ENCODE measurements at places on chromosomes 16 and 17.
A peak's percentile ranks its signal among the peaks of the same experiment; 100 is the strongest.

DNA sequence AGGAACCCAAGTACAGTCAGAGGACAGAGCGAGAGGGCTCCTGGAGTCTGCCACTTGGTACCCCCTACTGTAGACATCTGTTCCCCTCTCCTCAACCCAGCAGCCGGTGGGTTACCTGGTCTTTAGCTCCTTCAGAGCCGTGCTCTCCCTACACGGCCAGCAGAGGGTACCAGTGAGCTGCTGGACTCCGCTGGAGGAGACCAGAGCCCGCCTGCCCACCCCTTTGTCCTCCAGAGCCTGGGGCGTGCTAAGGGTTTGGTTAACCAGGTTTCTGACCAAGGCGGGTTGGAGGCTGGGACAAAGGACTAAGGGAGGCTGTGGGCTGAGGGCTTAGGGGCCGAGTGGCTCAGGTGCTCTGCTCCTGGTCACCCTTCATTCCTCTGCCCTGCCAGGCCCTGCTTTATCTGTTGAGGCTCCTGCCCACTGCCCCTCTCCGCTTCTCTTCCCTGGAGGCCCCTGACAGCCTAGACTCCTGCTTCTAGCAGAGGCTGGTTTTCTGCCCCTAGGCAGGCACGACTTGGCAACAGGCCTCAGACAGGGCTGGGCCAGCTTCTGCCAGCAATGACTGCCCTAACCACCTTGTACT, 2.7 kb upstream of the HSD11B2 start:
- DNase-seq = peak; percentile 89

DNA sequence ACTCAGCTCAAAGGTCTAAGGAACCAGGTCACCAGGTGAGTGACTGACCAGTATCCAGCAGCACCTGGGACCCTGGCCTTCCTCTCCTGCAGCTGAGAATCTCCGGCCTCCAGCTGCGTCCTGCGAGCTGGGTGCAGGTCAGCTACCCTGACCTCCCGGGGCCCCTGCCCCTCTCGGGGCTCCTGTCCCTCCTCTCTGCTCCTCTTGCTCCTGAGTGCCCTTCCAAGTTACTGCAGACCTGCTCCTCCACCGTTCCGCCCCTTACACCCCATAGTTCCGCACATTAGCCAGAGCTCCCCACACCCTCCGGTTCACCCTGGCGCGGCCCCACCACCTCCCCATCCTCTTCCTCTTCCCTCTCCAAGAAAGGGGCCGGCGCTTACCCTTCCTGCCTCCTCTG, 10.6 kb downstream of the FOXJ1 start:
- DNase-seq = no peak

DNA sequence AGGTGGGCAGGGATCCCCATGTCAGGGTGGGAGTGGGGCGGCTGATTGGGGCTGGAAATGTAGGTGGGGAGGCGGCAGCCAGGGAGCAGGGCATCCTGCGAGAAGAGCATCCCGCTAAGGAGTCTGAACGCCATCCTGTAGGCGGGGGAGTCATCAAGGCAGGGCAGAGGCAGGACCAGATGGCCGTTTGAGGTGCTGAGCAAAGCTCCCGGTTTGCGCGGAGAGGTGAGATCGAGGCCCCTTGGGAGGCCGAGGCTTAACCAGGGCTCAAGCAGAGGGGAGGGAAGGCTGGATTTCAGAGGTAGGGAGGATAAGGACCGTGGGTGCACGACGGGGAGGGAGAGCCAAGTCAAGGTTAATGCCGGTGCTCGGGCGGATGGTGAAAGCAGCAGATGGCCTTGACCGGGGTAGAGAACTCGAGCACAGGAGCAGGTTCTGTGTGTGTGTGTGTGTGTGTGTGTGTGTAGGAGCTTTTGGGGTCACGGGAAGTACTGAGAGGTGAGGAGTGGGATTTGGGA, 472 bp upstream of the NME2 start:
- no peak for DNase-seq

DNA sequence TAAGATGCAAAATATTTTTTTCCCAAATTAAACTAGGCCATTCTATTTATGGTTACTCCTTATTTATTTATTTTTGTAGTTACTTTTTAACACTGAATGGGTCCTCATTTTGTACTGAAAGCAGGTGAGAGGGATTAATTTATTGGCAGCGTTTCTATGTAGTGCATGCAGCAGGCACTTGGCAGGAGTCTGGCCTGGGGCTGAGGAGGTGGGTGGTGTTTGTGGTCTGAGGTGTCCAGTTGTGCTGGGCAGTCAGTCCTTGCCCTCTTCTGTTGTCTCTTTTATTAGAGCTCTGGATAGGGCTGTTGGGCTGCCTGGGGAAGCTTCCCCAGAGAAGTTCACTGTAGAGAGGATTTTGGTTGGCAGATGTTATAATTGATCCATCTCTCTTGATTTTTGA, 12.7 kb downstream of the SEC14L1 start:
- no peak for DNase-seq

- no peak for DNase-seq
Observed at GRCh38 chr17:72872396-72872795, 220.1 kb downstream of the SLC39A11 start.

- no peak for DNase-seq
Observed at GRCh38 chr17:50280801-50281441, 6.7 kb downstream of the TMEM92 start.

DNA sequence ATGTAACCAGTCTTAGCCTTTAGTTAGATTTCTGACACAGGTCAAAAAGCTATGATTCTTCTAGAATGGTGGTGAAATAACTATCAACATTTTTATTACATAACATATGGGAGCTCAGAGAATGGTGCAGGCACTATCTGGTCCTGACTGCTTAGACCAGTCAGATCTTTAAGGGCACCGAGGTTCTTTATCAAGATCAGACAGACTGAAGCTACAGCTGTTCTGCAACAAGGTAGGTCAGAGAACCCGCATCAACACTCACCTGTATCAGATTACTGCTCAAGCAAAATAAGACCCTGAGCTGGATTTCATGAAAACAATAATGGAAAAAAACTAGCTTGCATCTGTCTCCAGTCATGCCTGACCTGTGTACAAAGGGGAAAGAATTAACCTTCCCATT, 160.4 kb downstream of the KCNJ2 start:
- no peak for DNase-seq

DNA sequence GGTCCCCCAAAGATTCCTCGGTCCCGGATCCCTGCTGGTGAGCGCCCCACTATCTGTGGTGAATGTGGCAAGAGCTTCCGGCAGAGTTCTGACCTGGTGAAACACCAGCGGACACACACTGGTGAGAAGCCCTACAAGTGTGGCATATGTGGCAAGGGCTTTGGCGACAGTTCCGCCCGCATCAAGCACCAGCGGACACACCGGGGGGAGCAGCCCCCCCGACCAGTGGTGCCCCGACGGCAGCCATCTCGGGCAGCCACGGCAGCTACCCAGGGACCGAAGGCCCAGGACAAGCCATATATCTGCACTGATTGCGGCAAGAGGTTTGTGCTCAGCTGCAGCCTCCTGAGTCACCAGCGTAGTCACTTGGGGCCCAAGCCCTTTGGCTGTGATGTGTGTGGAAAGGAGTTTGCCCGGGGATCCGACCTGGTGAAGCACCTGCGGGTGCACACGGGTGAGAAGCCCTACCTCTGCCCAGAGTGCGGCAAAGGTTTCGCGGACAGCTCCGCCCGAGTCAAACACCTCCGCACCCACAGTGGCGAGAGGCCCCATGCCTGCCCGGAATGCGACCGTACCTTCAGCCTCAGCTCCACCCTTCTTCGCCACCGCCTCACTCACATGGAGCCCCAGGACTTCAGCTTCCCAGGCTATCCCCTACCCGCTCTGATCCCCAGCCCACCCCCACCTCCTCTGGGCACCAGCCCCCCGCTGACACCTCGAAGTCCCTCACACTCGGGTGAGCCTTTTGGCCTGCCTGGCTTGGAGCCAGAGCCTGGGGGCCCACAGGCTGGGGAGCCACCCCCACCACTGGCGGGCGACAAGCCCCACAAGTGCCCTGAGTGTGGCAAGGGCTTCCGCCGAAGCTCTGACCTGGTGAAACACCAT, 2.8 kb downstream of the ZNF48 start:
- DNase-seq = no peak

GRCh38 chr16:4648917-4649316, 24.3 kb downstream of the MGRN1 start:
- DNase-seq = no peak

GRCh38 chr16:2031081-2031577, 4.4 kb downstream of the NHERF2 start:
- no peak for DNase-seq

GRCh38 chr16:73711406-73712080, 585.1 kb upstream of the PSMD7 start:
- no peak for DNase-seq

DNA sequence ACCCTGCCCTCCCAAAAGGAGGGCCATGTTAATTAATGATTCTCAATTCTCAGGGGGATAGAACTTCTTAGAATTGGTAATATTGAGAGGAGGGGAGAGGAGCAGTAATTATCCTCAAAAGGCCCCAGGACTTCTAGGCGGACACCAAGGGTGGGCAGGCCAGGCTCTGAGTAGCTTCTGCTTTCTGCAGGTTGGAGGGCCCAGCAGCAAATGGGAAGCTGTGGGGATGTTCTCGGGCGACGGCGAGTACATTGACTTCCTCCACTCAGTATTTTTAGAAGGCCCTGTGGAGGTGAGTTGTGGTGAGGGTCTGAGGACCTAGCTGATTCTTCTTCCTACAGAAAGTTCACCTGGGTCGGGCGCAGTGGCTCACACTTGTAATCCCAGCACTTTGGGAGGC, 57.5 kb downstream of the DNAH2 start:
- no peak for DNase-seq

DNA sequence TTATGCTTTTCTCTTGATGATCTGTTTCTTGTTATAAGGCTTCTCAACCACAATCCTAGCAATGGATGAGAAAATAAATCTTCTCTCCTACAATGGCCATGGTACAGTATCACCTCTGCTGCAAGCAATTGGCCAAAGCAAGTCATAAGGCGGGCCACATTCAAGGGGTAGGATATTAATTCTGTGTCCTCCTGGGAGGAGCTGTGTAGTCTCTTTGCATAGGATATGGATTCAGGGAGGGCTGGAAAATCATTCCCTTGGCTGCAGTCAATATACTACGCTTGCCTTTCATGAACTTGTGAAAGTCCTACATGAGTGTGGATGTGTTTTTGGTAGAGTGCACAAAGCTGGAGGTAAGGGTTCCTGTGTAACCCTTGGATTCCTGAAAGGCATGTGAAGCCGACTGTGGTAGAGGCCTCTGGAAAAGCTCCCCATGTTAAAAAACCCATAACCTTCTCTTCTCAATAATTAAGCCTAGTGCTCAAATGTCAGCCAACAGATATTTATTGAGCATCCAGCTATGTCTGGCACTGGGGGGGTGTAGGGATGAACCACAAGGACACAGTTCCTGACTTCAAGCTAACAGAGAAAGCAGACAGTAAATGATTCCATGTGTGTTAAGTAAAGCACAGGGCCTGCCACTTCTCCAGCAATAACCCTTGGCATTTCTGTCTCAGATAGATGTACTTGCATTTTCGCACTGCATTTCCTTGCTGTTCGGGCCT, 147.6 kb upstream of the HS3ST3A1 start:
- no peak for DNase-seq

- DNase-seq = no peak
Observed at GRCh38 chr17:2745317-2746037, 4.0 kb downstream of the CCDC92B start.

DNA sequence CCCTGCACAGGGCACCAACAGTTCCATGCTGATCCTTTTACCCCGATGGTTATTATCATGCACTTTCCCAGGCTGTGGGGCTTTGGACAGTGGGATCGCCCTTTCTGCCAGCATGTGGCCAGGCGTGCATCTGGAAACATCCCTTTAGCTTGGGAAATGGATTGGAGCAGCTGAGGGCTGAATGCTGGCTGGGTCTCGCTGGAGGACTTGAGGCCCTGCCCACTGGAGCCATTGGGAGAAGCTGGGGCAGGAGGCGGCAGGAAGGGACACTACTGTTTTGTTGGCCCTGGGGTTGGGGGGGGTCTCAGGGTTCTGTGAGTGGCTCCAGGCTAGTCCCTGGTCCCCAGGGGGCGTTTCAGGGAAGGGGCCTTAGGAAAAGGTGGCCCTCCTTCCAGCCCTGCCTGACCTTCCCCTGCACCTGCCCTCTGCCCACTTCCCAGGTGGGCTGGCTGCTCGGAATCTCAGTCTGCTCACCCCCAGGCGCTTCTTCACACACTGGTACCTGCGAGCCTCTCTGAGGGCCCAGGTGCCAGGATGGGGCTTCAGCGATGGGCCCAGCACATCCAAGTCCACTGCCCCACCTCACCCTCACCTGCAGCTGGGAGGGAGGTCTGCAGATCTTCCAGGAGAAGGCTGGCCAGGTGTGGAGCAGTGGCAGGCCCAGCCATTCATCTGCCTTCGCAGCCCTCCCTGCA, 1.6 kb upstream of the ADGRG3 start:
- DNase-seq = no peak

- DNase-seq = no peak
Observed at GRCh38 chr17:3729881-3730280, 6.2 kb downstream of the HASPIN start.

Data from iPS DF 6.9 (cell line).